GM04504 (cell line): ENCODE measurements at places on chromosomes 16 and 17.

GRCh38 chr17:60315650-60316049 is 76.3 kb downstream of the USP32 start:
- DNase-seq, result no peak

- DNase-seq, result no peak
Observed at GRCh38 chr16:13835387-13835786, 84.6 kb upstream of the ERCC4 start.

GRCh38 chr16:82900559-82900958 is 273.8 kb downstream of the CDH13 start:
- no peak for DNase-seq

DNA sequence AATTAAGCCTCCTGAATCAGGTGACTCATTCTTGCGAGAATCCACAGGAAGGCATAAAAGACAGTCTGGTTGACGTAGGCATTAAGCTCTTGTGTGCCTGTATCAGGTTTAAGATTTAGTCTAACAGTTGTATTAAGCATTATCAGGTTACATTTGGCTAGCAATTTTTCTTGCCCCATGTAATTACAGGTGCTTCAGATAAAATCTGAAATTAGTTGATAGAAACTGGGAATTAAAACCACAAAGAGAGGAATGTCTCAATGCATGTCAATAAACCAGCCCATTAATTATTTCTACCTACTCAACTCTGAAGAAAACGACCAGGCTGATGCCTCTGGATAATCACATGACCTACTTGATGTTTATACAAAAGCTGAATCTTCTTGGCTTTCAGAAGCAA is 217.2 kb downstream of the CA10 start:
- no peak for DNase-seq

DNA sequence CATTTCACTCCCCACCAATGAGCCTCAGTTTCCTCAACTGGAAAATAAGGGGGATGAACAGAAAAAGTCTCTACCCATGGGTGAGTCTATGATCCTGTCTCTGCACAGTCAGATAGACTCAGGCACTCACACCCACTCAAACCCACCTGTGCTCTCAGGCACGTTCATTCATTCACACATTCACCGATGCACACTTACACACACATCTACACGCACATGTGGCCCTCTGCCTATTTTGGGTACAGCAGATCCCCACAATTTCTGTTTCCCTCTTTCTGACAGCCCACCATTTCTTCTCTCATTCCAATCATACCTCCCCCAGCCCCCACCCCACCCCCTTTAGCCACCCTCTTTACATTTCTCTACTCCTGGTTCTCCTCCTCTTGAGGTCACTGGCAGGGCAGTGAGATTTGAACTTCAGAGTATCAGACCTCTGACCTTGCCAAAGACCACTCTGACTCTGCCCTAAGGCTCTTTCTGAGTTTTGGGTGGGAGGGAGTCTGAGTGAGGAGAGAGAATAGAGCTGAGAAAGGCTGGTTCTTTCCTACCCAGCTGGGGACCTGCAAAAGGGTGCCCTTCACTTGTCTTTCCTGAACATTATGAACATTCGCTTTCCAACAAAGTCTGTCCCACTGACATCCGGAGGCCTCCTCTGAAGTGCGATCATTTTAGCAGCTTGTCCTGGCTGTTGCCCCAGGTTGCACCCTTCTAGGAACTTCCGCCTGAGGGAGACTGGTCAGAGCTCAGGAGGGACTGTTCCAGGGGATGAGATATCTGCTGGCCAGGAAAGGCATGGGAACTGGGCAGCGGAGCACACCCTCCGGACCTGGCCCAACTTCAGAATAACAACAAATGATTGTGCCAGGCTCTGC is 10.1 kb upstream of the COL1A1 start:
- DNase-seq, result no peak

DNA sequence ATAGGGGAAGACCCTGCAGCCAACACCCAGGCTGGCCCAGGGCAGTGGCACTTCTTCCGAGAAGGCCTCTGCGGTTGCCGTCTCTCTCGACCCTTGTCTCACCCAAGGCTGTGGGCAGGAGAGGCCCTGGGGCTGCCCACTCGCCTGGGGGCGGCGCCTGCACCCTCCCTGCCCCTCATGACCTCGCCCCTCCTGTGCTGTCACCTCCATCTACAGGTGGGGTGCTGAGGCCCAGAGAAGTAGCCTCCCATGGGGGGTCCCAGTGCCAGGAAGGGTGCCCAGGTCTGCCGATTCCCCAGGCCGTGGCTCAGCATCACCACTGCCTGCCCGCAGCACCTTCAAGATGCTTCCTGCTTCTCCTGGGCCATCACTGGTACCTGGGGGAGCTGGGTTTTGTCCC is 992 bp downstream of the NLRC3 start:
- no peak for DNase-seq

DNA sequence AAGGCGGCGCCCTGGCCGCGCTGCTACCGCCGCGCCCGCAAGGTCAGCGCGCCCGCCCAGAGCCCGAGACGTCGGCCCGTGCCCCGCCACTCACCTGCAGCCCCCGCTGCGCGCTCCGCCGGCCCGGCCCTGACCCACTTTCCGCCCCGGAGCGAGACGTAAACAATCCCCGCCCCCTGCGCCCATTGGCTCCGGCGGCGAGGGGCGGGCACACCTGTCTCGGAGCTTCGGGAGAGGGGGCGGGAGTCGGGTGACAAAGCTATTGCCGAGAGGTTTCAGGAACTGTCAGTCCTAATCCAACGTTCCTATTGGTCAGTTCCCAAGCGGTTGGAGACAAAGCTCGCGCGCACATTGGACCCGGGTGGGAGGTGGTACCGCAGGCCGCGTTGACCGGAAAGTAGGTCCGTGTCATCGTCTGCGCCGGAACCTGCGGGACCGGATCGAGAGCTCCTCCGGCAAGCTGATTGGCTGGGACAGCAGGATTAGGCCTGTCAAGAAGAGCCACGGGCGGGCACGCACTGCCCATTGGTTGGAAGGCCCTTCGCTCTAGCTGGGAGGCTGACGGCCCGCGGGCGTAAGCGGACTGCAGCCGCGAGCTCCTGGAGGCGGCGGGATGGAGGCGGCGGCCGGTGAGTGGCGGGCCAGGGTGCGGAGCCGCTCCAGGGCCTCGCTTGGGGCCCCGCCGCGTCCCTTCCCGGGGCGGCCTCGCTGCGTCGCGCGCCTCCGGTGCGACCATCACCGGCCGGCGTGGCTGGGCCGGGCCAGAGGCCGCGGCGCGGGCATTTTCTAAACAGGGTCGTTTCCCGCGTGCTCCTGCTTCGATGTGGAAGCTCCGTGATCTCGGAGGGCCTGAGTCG is at the start of the genes NUBP2 and SPSB3:
NUBP2 (plus strand) TSS at position 553 of the 857 bp plus-strand sequence; CDS start at position 614, 61 bp downstream.
SPSB3 (minus strand) TSS at position 164 of the 857 bp plus-strand sequence. CDS start 1,088 bp downstream, outside the sequence.
- DNase-seq, result peak; percentile 100

DNA sequence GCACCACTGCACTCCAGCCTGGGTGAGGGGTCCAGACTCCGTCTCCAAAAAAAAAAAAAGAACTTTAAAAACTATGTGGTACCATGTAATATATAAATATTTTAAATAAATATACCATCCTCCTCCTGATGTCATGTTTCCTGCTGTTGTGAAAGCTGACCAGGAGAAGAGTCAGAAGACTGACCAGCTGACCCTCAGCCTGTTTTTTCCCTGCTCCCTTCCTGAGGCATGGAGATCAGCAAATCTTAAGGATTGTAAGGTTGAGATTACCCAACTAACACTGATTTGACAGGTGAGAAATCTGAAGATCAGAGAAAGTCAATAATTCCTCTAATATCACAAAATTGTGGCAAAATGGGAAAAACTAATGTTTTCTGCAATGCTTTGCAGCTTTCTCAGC is 18.1 kb downstream of the NCOR1 start:
- DNase-seq, result no peak

DNA sequence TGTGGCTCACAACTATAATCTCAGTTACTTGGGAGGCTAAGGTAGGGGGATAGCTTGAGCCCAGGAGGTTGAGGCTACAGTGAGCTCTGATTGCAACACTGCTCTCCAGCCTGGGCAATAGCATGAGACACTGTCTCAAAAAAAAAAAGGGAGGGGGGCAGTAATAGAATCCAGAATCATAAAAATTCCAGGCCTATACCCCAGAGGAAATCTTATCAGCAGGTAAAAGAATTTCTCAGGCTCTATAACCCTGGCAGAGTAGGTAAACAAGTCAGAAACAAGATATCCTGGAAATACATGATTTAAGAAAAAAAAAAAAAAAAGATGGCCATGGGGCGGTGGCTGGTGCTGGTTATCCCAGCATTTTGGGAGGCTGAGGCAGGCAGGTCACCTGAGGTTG is 12.9 kb downstream of the SPAG9 start:
- DNase-seq, result no peak
